Stimulated activated CD4-positive, alpha-beta T cell treated with anti-CD3 and anti-CD28 coated beads, Interleukin-1b, Interleukin-23, amount 100 ng/mL, for 1 hour (primary cell): ENCODE measurements at places on chromosomes 5 and 9.

- no peak for DNase-seq
Observed at GRCh38 chr9:95891067-95891671, 15.7 kb downstream of the ERCC6L2 start.

- DNase-seq: no peak
Observed at GRCh38 chr5:111066261-111066938, 5.1 kb upstream of the TSLP start.

- DNase-seq: no peak
Observed at GRCh38 chr9:111020594-111020993, 17.7 kb downstream of the LPAR1 start.

GRCh38 chr5:128144491-128144890 lies 60.9 kb downstream of the SLC12A2 start:
- no peak for DNase-seq

GRCh38 chr5:96439477-96440184 lies 6.6 kb upstream of the PCSK1 start:
- DNase-seq: no peak

- no peak for DNase-seq
Observed at GRCh38 chr5:129114539-129115193, 20.1 kb downstream of the ISOC1 start.

GRCh38 chr5:135439231-135440205 lies 7.6 kb downstream of the DCANP1 start:
- DNase-seq: no peak

DNA sequence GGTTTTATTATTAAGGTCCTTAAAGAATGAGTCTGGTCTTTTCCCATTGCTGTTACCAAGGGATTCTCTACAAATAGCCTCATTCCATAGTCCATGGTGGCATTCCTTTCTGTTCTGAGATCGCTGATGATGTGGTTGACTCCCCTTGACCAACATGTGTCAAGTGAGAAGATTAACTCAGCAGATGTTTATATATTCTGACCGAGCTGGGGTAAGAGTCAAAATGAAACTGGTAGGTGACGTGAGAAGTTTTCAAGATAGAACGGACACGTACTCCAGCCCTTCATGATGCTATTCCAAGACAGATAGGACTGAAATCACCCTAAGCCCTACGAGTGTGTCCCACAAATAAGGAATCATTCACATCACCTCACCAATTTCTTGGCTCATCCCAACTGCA lies 155.5 kb upstream of the WWC1 start:
- DNase-seq: no peak

- DNase-seq: no peak
Observed at GRCh38 chr5:123809594-123810221, 297.7 kb downstream of the CSNK1G3 start.
